ENCODE measurements at places on chromosomes 11 and 22. TPM values are rescaled to one million over a fixed set of nuclear protein-coding genes. Genes with fewer than 3 reads are reported as not detected.
A peak's percentile ranks its signal among the peaks of the same experiment; 100 is the strongest.

Gene CDHR5
- total RNA-seq: not detected

DNA sequence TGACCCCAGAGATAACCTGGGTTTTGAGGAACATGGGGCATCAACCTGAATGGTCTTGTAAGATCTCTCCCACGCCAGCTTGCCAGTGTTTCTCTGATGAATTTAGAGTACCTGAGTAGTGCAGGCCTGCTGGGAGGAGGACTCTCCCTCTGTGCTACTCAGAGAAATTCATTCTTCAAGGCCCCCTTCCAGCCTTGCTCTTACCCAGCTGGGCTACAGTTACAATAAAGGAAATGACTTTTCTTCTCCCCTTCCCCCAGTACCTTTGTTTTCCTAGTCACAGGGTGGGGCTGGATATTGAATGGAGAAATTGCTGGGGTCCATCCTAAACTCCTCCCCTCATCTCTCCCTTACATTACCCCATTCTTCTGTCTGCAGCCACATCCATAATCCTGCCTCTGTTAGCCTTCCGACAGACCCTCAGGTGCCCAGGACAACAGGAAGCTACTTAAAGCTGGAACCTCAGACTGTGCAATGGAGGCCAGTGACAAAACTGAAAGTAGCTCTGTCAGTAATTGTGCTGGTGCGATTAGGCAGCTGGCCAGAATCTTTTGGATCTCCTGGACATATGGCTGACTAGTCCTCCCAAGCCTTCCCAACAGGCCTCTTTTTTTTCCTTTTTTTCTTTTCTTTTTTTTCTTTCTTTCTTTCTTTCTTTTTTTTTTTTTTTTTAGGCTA is 17.4 kb downstream of the LIMK2 start:
- peaks cover 23% of the 10 kb centered on the region for H3K36me3 ChIP-seq
- DNase-seq: peak; percentile 72
- H3K4me3 ChIP-seq: peak overlapping the region; percentile 69
- peak overlapping the region; percentile 91 for H3K27ac ChIP-seq

Gene MOGAT2
- total RNA-seq: not detected

DNA sequence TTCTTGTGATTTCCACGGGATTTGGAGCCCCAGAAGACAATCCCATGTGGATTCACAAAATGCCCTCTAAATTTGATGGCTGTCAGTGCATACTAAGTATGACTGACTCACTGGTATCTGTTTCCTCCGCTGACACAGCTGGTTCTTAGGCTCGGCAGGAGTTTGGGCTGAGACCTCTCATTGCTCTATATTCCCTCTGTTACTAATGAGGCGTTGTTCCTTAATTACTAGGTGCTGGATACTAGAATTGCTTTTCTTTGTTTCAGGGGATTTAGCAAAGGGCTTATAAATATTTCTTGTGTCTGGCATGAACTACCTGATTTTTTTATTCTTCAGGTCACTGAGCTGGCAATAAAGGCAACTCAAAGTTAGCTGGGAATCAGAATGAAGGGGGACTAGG is 53.2 kb upstream of the EHF start:
- no peak overlapping the region for H3K4me3 ChIP-seq
- no peak overlapping the region for H3K27ac ChIP-seq
- peaks cover 3% of the 10 kb centered on the region for H3K4me1 ChIP-seq
- no peaks in the 10 kb centered on the region for H3K36me3 ChIP-seq

DNA sequence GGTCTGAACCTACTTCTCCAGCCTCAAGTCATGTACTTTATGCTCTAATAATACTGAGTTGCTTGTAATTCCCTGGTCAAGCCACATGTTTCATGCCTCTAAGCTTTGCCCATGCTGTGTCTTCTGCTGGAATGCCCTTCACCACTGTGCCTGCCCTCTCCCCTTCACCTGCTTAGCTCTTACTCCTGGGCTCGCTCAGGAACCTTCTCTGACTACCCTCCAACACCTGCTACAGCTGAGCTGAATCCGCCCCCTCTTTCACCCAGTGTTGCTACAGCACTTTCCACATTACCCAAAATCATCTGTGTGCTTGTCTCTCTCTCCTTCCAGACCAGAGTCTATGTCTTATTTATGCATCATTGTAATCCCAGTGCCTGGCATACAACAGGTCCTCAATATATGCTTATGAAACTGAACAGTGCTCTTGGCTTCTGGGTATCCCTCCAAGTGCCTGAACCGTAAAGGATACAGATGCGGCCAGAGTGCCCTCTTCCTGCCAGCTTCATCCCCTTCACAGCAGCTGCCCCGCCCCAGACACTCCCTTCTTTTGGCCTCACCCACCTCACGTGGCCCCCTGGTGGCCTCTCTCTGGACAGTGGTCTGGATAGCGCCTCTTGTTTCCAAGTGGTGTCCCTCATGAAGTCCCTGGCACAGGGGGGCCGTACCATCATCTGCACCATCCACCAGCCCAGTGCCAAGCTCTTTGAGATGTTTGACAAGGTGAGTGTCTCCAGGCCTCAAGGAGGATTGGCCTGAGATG is 7.1 kb downstream of the ABCG4 start:
- no peak overlapping the region for H3K4me3 ChIP-seq
- no peak overlapping the region for H3K27ac ChIP-seq
- DNase-seq: peak; percentile 67
- peaks cover 34% of the 10 kb centered on the region for H3K27me3 ChIP-seq

Gene GLYAT
- not detected for total RNA-seq

DNA sequence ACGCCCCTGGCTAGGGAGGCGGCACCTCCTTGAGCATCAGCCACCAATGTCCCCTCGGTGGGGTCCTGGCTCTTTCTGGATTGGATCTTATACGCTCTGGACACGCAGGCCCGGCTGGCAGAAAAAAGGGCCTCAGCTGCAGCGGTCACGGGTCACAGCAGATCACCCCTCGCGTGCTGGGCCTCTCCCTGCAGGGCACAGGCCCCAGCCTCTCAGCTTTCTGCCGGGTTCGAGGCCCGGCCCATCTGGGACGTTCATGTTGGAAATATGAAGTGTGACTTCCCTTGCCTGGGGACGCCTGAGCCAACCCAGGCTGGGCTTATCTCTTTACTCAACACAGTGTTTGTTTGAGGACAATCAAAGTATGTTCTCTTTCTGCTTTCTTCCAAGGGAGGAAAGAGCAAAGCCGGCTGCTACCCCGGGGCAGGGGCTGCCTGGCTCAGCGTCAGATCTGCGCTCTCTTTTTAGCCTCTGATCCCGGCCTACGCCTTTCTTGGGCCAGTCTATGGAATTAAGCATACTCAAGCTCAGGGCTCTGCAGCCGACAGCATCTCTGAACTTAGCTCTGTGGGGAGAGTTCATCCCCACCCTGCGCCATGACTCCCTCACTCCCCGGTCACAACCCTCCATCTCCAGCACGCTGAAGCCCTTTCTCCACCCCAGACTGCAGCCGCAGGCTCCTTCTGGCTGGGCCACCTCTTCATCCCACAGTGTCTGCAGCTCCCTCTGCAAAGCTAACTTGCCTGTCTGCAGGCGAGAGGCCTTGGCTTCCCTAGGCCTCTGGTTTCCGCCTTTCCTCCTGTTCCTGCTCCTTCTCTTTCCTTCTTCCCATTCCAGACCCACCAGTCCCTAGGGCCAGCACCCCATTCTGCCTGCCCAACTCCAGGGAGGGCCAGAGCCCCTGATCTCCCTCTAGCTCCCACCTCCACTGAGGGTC is 38.8 kb downstream of the ADAMTS15 start:
- DNase-seq: peak; percentile 51
- H3K27ac ChIP-seq: no peak overlapping the region
- H3K4me1 ChIP-seq: peaks cover 4% of the 10 kb centered on the region
- H3K36me3 ChIP-seq: no peaks in the 10 kb centered on the region
